ENCODE measurements at places on chromosomes 4 and X. TPM values are rescaled to one million over a fixed set of nuclear protein-coding genes. Genes with fewer than 3 reads are reported as not detected.

Gene HSFX3
- not detected for total RNA-seq

Gene KLHL4
- 31.4 TPM for total RNA-seq

- DNase-seq: no peak
These were observed 82.5 kb downstream of the HS6ST2 start for GRCh38 chrX:132875650-132876522.

- DNase-seq: no peak
These were observed 22.0 kb downstream of the CPZ start for GRCh38 chr4:8614365-8615193.

Data from frontal cortex (tissue), 4 donors.